Activated CD8-positive, alpha-beta memory T cell treated with anti-CD3 and anti-CD28 coated beads for 1 hour (primary cell): ENCODE measurements at places on chromosomes 4 and X.

- no peak for DNase-seq
These were observed 104.6 kb downstream of the TMEM144 start for GRCh38 chr4:158314756-158315487.

DNA sequence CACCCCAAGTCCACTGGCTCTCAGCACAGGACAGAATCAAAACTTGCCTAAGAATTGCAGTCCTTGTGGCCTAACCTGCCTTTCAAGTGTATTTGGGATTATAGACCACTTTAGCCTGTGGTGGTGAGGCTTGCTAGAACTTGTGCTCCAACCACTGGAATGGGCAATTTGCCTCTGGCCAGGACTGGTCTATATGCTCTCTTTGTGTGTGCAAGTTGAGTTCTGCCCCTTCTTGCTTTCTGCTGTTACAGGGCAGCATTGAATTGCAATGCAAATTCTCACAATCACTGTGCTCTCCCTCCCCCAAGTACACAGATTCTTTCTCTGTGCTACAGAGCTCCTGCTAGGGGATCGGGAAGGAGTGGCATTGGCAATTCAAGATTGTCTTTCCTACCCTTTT, 233.6 kb upstream of the DIPK2B start:
- no peak for DNase-seq

GRCh38 chr4:88138561-88138960, 19.9 kb downstream of the ABCG2 start:
- no peak for DNase-seq

DNA sequence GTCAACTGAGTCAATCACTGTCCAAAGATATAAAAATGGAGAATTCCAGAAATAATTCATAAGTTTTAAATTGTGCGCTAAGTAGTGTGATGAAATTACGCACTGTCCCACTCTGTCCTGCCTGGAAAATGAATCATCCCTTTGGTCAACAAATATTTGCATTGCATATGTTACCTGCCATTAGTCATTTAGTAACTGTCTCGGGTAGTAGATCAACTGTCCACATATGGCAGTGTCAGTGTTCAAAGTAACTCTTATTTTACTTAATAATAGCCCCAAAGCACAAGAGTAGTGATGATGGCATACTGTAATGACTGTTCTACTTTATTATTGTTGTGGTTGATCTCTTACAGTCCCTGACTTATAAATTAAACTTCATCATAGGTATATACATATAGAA, 3.4 kb downstream of the YTHDC1 start:
- DNase-seq: no peak

DNA sequence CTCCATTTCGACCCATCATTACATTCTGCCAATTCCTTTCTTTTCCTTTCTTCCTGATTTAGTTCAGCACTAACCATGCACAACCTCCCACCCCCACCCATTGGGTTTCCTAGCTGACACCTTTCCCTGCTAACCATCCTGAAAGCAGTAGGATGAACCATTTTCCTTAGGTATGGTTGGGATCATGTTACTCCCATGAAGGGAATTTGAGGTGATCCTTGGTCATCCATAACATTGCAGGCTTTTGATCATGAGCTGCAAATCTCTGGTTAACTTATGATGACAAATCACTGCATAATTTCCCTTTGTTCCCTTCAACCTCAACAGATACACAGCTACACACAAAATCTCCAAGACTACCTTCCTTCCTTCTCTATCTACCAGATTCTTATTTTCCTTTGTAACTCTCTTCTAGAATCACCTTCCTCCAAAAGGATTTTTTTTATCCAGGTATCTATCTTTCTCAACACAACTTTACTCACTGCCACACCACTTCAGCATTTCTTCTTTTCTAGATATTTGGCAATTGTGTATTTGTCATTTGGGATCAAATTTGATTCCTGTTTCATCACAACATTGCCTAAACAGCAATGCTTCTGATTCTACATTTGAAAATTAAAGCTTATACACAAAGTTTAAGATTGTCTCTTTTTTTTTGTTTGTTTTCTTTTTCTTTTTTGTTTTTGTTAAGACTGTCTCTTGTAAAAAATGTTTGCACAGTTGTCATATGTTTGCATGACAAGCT, 145.1 kb downstream of the RBM47 start:
- DNase-seq: no peak

- DNase-seq: no peak
These were observed 131.4 kb downstream of the CHIC2 start for GRCh38 chr4:53932796-53933610.

DNA sequence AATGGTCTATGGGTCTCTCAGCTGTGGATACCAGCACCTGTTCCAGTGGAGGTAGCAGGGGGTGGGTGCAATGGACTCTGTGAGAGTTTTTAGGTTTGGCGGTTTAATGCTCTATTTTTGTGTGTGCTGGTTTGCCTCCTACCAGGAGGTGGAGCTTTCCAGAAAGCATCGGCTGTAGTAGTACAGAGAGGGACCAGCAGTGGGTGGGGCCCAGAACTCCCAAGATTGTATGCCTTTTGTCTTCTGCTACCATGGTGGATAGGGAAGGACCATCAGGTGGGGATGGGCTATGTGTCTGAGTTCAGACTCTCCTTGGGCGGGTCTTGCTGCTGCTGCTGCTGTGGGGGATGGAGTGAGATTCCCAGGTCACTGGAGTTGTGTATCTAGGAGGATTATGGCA, 557.2 kb upstream of the GRID2 start:
- no peak for DNase-seq

GRCh38 chr4:184232202-184232601, 14.5 kb upstream of the ENPP6 start:
- no peak for DNase-seq

DNA sequence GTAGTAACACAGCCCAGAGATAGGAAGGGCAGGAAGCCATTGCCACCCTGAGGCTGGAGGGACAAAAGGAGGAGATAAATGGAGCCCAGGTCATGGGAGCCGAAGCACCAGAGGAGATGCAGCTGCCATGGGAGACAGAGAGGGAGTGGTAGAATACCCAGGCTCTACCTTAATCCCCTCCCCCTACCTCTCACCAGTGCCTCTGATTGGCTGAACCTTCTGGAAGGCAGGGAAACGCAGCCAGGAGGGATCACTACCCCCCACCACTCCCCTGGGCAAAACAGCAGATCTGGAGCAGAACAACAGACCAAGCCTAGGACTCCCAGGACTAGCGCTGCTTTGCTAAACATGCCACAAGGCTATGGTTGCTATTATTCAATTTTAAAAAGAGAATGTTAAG, 114.2 kb downstream of the ZNF827 start:
- no peak for DNase-seq

DNA sequence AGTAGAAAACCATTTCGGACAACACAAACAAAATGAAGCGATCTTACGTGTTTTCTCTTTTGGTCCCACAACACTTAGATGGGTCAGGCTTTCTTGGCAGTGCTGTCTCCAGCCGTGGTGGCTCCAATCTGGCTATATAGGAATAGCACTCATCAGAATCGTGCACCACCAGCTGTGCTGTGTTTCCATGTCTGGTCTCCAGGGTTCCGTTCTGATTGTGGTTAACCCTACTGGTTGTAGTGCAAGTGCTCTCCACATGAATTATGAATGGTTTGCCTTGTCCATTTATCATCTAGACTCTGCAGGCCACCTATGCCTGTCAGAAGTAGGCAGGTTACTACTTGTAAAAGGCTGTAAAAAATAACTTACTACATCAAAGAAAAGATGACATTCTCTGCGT, 536.3 kb downstream of the IQCM start:
- DNase-seq: no peak

DNA sequence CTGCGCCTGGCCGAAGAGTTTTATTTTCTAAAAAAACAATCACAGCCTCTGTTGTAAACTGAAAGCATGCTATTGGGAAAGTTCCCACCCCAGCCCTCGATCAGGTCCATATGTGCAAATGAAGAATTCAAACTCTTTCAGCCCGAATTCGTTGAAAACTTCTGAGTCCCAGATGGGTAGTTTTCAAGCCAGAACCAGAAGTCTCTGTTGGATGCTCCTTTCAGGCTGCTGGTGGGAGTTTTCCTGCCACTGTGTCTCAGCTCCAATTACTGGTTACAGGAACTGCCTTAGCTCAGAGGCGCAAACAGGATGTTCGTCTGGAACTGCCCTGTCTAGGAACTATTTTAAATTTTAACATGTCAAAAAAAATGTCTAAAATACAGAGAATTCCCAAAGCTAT, 9.3 kb upstream of the ALG13 start:
- DNase-seq: no peak

- no peak for DNase-seq
These were observed 11.7 kb downstream of the PITX2 start for GRCh38 chr4:110610940-110611831.

GRCh38 chrX:42219231-42219630, 295.9 kb upstream of the CASK start:
- DNase-seq: no peak

DNA sequence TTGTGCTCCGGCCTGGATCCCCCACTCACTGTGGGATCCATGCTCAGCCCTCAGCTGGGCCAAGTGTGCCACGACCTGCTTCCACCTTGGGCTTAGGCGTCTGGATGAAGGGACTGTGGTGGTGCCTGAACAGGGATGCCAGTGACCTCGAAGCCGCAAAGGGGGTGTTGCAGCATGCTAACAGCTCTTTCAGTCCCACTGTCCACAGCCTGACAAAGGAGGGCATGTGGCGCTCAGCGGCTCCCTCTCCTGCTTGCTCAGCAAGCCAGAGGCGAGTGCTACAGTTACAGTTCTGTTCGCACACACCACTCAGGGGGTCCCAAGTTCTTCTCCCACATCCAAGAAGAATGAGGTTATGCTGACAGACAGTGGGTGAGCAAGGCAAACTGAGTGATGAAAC, 5.2 kb upstream of the IGBP1 start:
- no peak for DNase-seq

DNA sequence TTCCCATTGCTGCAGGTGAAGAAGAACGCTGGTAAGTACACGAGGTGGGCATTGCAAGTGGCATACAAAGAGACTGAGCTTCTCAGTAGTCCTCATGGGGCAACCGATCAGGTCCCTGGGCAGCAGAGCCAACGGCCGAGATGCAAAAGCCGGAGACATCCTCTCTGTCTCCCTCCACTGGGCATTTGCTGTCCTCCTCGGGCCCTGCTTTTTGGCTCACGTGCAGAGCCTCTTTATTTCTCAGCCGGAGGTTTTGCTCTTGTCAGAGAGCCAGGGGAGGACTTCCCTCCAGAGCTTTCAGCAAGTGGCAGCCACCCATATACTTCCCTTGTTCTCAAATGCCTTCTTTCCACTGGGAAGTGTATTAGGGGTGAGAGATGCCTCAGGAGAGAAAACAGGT, 18.0 kb downstream of the STARD8 start:
- no peak for DNase-seq

DNA sequence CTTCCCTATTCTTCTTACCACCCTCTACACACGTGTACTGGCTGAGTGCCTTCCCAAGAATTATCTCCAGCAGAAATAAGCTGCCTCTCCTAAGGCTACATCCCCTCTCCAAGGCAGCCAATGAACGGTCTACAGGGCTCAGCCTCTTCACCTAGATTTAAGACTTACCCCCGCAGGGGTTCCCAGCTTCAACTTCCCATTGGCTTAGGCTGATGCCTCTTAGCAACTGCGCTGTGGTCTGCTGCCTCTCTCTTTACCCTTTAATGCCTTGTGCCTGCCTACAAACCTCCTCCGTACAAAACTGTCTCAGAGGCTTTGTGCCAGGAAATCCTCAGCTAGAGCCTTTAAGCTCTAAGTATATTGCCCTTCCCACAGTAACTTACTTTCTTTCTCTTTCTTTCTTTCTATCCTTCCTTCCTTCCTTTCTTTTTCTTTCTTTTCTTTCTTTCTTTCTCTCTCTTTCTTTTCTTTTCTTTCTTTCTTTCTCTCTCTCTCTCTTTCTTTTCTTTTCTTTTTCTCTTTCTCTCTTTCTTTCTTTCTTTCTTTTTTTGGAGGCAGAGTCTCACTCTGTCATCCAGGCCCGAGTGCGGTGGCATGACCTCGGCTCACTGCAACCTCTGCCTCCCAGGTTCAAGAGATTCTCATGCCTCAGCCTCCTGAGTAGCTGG, 15.1 kb upstream of the PIGA start:
- DNase-seq: no peak

DNA sequence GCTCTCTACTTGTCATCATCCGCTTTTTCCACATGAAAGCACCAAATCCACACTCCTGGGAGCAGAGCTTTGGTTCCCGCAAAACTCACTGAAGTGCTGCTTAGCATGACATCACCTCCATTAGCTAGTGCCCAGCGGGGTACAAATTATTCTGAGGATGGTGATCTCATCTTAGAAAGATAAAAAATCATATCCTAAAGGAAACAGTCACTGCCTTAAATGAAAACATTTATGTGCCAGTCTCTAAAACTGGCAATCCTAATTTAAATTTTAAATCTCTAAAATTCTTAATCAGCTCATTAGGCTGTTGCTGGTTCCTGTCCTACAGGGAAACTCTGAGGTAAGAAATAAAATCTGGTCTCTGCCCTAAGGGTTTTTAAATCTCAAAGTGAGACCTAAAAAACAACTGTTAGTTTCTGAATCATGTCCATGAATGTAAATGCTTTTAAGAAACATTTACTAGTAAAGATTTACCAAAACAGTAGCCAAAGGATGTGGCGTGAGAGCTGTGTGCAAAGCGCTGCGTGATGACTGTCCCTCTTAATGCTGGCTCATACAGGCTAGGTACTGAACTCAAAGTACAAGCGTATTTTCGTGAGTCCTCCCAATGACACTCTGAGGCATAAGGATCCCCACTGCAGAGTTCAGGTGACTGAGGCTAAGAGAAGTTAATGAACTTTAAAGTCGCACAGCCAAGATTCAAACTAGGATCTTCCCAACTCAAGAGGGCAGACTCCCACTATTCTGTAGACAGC, 4.5 kb downstream of the CASP3 start:
- no peak for DNase-seq

DNA sequence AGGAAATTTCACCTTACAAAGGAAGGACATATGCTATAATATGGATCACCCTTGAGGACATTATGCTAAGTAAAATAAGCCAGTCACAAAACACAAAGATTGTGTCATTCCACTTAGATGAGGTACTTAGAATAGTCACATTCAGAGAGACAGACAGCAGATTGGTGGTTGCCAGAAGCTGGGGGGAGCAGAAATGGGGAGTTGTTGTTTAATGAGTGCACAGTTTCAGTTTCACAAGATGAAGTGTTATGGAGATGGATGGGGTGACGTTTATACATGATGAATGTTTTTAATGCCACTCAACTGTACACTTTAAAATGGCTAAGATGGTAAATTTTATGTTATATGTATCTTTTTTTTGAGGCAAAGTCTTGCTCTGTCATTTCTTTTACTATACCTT, 14.8 kb upstream of the SPON2 start:
- no peak for DNase-seq

DNA sequence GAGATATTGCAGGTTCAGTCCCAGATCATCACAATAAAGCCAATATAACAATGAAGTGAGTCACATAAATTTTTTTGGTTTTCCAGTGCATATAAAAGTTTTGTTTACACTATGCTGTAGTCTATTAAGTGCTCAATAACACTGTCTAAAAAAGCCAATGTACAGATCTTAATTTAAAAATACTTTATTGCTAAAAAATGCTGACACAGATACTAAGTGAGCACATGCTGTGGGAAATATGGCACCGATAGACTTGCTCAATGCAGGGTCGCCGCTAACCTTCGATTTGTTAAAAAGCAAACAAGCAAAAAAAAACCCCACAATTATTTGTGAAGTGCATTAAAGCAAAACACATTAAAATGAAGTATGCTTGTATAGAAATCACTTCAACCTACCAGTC, 10.3 kb downstream of the PLA2G12A start:
- DNase-seq: no peak
